ENCODE measurements at places on chromosomes 4 and X.

GRCh38 chr4:164892018-164892417 lies 15.0 kb downstream of the APELA start:
- DNase-seq, result no peak

DNA sequence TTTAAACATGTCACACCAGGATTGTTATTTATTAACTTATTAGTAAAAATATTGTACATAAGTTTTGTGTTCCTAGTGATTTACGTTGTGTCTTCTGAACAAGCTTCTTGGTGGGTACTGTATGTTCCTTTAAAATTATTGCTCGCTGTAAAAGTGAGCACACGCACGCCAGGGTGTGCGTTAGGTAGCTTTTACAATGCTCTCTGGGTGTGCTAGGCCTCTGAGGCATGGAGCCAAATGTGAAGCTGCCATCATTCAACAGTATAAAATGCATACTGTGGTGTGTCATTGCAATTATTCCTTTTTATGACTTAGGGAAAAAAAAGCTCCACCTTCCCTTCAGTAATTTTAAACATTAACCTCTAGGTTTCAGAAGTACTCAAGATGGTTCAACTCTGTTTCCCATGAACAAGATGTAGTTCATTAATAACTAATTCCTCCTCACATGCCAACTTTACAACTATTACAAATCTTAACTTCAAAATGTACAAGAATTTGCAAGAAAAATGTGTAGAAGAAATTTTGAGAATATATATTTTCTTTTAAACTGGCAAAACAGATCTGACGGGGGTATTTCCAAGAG lies 42.4 kb downstream of the ATOH1 start:
- no peak for DNase-seq

- DNase-seq, result peak; percentile 89
These were observed 1.5 kb downstream of the GRID2 start for GRCh38 chr4:92305148-92305877.

GRCh38 chr4:154503598-154503997 lies 12.0 kb upstream of the DCHS2 start:
- DNase-seq, result peak; percentile 24

GRCh38 chr4:141432000-141432712 lies 204.2 kb upstream of the IL15 start:
- no peak for DNase-seq

GRCh38 chr4:93184053-93184452 lies 644.5 kb upstream of the ATOH1 start:
- DNase-seq, result no peak

DNA sequence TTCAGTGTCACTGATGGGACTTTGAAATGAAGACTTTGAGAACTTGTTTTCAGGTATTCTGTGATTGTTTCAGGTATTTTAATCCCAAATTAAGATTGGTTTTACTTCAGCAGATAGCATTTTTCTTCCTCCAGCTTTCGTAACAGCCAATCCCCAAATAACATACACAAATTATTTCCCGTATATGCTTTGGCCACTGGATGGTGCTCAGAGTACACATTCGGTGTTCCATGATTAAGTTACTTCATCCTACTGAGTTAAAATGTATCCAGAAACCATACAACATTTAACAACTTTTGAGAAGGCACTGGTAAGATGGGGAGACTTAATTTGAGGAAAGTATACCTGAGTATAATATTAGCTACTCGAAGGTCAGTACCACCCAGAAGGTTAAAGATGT lies 233.4 kb upstream of the FAM47A start:
- peak; percentile 0 for DNase-seq

- no peak for DNase-seq
These were observed 93.2 kb upstream of the DIAPH2 start for GRCh38 chrX:96591421-96591820.
